ENCODE measurements at places on chromosomes 6 and 20.

DNA sequence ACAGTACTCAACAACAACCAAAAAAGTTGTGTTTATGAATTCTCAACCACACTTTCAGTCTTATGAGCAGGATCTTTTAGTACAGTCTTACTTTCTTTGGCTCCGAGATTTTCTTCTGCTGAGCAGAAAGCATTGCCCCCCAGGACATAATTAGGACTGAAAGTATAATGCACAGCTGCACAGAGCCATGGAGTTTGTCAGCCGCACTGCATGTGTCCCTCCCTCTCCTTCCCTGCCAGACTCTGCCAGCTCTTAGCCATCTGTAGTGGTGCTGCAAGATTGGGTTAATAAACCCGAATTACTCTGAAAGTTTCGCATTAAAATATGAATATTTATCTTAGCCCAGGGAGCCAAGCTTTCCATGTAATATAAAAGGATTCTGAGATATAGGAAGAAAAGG is 179.6 kb upstream of the PTCHD4 start:
- DNase-seq, result no peak

GRCh38 chr6:71599359-71599758 is 287.0 kb upstream of the RIMS1 start:
- no peak for DNase-seq

DNA sequence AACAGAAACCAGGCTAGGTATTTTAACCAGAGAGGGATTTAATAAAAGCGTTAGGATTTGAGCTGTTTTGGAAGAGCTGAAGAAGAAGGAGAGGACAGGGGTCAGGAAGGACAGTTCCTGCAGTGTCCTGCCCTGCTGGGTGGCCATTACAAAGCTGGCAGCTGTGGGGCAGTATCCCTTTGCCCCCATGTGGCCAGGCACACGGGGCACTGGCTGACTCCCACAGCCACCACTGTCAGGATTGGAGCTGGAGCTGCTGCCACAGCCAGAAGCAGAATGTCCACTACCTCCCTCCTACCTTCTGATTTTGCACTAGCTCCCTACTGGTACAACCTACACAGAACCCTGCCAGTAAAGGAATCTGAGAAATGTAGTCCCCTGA is 46.5 kb downstream of the SLC22A3 start:
- DNase-seq, result no peak

- no peak for DNase-seq
These were observed 65.9 kb downstream of the MKKS start for GRCh38 chr20:10367943-10368701.

DNA sequence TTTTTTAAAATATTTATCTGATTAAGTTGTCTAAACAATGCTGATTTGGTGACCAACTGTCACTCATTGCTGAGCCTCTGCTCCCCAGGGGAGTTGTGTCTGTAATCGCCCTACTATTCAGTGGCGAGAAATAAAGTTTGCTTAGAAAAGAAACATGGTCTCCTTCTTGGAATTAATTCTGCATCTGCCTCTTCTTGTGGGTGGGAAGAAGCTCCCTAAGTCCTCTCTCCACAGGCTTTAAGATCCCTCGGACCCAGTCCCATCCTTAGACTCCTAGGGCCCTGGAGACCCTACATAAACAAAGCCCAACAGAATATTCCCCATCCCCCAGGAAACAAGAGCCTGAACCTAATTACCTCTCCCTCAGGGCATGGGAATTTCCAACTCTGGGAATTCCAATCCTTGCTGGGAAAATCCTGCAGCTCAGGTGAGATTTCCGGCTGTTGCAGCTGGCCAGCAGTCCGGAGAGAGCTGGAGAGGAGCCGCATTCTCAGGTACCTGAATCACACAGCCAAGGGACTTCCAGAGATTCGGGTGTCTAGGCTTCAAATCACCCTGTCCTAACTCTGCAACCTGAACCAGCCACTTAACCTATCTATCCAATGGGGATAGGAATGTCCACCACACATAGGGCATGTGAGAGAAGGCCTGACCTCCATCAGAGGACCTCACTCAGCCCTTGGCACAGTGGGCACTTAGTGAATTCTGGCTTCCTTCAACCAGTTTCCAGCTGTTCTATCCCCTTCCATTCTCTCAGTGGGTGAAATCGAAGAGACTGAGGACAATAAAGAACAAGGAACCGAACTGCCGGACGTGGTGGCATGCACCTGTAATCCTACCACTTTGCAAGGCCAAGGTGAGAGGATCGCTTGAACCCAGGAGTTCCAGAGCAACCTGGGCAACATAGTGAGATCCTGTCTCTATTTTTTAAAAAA is 3.1 kb downstream of the TNF start:
- no peak for DNase-seq

- no peak for DNase-seq
These were observed 423.7 kb upstream of the MARCKS start for GRCh38 chr6:113433335-113433991.

DNA sequence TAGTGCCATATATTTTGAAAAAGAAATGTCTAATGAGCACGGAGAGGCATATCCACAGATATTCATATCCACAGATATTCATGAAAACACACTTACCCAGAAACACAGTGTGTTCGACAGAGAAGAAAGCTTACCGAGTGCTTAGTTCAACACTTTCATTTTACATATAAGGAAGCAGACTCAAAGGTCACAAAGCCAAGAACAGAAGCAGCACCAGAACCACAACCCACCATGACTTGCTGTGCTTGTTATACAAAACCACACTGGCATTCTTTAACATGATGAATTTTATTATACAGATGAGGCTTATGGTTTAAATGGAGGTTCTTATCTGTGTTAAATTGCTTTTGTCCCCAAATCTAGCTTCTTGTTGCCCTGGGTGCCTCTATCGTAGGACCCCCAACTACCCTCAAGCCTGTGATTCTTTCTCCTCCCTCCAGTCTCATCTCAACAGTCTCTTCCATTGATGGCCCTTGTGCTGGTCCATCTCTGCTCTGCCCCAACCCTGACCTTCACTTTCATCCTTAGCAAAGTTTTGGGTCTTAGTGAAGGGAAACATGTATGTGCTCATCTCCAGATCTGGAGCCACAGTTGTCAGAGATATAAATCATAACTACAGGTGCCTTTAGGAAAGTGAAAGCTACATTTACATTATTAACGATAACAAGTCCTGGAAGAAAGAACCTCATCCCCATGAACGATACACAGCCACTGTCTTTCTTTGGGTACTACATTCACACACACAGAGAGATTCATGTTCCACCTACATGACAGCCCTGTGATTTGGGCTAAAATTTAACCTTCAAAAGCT is 40.0 kb downstream of the SF3B5 start:
- peak; percentile 21 for DNase-seq

- DNase-seq, result no peak
These were observed 77.2 kb downstream of the TMEM242 start for GRCh38 chr6:157246048-157246630.

GRCh38 chr6:45667300-45667699 is 289.6 kb upstream of the SUPT3H start:
- DNase-seq, result no peak

- DNase-seq, result no peak
These were observed 20.8 kb downstream of the PLCG1 start for GRCh38 chr20:41158082-41158625.

- DNase-seq, result no peak
These were observed 117.5 kb downstream of the DLL1 start for GRCh38 chr6:170173335-170173881.

DNA sequence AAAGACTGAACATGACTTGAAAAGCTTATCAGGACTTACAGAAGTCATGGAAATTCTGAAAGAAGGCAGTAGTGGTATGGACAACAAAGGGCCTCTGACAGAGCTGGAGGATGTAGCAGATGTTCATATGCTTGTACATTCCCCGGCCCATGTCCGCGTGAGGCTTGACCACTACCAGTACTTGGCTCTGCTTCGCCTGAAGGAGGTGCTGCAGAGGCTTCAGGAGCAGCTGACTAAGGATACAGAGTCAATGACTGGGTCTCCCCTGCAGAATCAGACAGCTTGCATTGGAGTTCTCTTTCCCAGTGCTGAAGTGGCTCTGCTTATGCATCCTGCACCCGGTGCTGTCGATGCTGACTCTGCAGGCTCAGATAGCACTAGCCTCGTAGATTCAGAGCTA is 29.2 kb downstream of the TAF11 start:
- DNase-seq, result no peak

- no peak for DNase-seq
These were observed 39.2 kb upstream of the TPD52L1 start for GRCh38 chr6:125114248-125114858.

DNA sequence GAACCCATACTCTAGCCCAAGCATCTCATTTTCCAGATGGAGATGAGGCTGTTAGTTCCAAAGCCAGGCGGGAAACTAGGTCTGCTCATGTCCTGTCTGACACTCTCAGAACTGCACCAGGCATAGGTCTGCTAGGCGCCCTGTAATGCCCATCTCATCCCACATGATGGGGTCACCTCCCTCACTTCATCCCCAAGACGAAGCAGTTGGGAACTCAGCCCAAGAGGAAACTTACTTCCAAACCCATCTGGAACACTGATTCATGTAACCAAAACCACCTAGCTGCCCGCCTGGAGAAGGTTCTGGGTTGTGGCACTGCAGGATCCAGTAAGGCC is 119.4 kb upstream of the PRND start:
- no peak for DNase-seq
